ENCODE measurements at places on chromosomes 4 and X.

DNA sequence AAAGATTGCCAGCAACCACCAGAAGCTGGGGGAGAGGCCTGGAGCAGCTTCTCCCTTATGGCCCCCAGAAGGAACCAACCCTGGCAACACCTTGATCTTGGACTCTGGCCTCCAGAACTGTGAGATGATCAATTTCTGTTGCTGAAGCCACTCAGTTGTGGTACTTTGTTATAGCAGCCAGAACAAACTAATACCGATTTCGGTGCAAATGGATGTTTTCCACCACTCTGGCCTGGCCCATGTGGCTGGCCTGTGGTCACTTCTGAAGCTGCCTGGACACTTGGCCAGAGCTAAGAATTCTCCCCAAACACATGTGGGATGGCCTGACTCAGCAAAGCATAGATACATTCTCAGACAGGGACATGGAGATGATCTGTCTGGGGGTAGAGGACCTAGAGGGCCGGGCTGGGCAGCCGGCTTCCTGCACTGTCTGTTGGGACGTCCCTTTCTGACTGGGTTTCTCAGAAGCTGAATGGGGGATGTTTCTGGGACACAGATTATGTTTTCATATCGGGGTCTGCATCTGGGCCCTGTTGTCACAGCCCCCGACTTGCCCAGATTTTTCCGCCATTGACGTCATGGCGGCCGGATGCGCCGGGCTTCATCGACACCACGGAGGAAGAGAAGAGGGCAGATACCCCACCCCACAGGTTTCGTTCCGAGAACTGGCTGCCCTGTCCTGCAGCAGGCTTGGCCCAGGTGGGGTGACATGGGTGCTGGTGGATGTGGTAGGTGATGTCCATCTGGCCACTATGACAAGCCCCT lies 4.1 kb downstream of the FOXP3 start:
- no peak for DNase-seq

DNA sequence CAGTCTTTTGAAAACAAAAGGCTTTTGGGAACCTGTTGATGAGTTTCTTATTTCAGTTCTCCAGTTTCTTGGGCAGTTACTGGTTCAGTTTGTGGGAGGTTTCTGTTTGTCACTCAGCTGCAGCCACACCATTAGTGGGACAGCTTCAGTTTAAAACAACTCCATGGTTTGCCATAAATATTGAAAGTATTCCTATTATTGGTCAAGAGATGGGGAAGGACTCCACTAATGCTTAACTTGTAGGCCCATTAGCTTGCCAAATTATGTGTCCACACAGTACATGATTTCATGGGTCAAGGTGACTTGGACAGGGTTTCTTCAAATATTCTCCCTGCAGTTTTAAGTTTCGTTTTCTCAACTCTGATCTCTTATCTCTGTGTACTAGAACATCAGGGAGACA lies 15.5 kb upstream of the ASIC5 start:
- DNase-seq, result no peak

GRCh38 chr4:54659313-54659712 lies 1.6 kb downstream of the KIT start:
- DNase-seq, result no peak

GRCh38 chr4:43049326-43049725 lies 156.8 kb downstream of the GRXCR1 start:
- DNase-seq, result no peak

- no peak for DNase-seq
Observed at GRCh38 chr4:158810487-158811215, 41.8 kb downstream of the FNIP2 start.

DNA sequence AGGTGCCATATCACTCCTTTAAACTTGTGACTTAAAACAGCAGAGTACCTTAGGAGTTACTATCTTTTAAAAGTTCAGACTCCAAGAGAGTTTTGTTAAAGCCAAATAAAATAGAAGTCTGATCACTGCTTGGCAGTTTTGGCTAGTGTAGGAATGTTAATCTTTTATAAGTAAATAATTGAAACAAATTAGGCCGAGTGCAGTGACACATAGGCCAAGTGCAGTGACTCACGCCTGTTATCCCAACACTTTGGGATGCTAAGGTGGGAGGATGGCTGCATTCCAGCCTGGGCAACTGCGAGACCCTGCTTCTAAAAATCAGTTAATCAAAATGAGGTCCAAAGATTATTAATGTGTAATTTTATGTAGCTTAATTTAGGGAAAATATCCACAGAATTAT lies 37.2 kb downstream of the WDR44 start:
- DNase-seq, result no peak

Data from COLO829 (cell line).